ENCODE measurements at places on chromosomes 7 and 10.

DNA sequence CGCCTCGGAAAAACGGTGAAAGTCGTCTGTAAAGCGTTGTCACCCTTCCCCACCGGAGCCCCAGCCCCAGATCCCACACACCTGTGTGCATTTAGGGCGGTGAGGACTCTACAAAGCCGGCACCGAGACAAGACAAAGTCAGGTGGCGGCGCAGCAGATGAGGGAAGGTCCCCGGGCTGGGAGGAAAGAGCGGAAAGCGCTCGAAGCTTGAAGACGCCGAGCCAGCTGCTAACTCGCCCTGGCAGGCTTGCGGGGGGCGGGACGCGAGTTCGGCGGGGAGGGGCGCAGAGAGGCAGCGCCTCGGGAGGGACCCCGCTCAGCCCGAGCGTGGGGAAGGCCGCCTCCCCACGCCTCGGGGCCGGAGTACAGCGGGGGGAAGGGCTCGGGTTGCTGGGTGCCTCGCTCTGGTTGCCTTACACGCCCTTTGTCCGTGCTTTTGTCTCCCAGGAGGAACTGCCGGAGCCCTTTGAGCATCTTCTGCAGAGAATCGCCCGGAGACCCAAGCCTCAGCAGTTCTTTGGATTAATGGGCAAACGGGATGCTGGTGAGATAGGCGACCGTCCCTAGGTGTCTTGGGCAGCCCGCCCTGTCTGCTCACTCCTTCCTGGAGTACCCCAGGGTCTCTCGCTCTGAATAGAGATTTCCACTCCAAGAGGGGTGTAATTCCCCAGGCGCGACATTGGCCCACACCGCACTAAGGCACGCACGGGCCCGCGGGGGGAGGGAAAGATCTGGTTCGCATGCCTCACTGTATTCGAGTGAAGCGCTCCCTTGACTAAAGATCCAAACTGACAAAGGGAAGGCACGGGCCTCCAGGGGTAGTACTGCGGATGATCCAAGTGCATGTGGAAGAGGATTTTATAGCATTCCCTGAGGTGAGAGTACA, 1.6 kb downstream of the TAC1 start:
- DNase-seq = no peak

- no peak for DNase-seq
Observed at GRCh38 chr7:143258831-143259230, 4.4 kb upstream of the GSTK1 start.

- no peak for DNase-seq
Observed at GRCh38 chr10:113858541-113858940, 4.1 kb downstream of the NHLRC2 start.

DNA sequence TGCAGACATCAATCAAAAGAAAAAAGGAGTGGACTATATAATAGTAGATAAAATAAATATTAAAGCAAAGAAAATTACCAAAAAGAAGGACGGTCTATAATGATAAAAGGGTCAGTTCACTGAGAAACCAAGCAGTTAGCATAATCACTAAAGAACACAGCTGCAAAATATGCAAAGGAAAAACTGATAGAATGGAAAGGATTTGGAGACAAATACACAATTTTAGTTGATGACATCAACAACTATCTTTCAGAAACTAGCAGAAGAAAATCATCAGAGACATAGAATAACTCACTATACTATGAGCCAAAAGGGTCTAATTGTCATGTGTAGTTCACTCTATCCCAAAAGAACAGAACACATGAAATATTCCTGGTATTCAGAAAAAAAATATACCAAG, 316.4 kb upstream of the IGFBP3 start:
- DNase-seq = no peak

- no peak for DNase-seq
Observed at GRCh38 chr10:88881320-88881719, 1.3 kb downstream of the STAMBPL1 start.

- DNase-seq = no peak
Observed at GRCh38 chr7:98555403-98555802, 61.7 kb upstream of the NPTX2 start.

GRCh38 chr7:101945034-101945758, 127.8 kb downstream of the CUX1 start:
- no peak for DNase-seq

- no peak for DNase-seq
Observed at GRCh38 chr10:132583456-132583855, 45.9 kb downstream of the INPP5A start.

DNA sequence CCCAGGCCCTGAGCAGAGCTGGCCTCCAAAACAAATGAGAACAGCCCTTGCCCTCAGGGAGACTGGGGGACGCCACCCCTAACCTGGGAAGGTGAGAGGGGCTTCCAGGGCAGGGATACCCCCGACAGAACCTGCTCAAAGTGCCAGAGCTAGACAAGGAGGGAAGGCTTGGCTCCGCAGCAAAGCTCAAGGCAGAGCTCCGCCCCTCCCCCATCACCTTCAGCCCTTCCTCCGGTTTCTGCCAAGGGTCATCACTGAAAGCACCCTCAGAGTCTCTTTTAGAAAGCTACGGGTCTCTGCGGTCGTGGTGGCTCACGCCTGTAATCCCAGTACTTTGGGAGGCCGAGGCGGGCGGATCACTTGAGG, 73.4 kb upstream of the CUX1 start:
- DNase-seq = no peak
